ENCODE measurements at places on chromosomes 1 and 21. TPM values are rescaled to one million over a fixed set of nuclear protein-coding genes. Genes with fewer than 3 reads are reported as not detected.

The ARTN gene
- total RNA-seq = 11.1 TPM

The CEP104 gene
- 45.6 TPM for total RNA-seq

DNA sequence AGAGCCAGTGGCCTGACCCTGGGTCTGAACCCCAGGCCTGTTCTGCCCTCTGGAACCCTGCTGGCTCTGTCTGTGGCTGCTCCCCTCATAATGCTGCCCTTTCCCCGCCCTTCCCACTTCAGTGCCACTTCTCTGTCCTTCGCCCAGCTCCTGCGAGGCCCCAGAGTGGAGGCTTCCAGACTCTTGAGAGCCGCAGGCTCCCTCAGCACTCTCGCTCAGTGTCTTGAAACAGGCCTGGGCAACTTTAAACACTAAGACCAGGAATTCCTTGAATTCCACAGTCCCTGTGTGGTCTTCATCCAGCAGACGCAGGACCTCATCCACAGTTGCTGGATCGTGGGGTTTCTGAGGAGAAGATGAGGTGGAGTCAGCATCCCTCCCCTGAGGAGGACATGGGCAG lies 3.5 kb downstream of the CRNN start:
- DNase-seq = no peak

DNA sequence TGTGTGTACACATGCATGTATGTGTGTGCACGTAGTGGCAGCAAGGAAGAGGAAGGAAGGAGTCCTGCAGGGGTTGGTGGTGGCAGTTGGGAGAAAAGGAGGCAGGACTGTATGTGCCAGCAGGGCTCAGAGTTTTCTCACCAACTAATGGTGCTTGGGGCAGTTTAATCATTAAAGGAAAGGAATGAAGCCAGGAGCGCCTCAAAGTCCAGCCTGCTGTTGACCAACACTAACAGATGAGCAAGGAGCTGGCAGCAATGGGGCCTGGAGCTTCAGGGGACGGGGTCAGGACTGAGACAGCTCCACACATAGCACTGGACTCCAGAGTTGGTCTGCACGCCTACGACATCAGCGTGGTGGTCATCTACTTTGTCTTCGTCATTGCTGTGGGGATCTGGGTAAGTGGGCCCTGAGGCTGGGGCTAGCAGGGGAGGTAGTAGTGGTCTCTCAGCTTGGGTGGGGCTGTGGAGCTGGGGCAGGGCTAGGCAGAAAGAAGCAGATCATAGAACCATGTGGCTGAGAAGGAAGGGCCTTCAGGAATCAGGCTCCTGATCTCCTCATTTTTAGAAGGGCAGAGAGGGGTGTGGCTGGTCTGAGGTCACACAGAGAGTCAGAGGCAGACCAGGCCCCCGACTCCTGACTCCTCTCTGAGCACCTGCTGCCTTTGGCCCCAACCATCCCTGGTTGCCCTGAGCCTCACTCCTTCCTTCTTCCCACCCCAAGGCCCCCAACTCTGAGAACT lies at the start of gene SLC5A9:
SLC5A9 (plus strand) TSS at position 216 of the 742 bp plus-strand sequence; CDS start at position 237, 21 bp downstream.
- peak; percentile 49 for DNase-seq

DNA sequence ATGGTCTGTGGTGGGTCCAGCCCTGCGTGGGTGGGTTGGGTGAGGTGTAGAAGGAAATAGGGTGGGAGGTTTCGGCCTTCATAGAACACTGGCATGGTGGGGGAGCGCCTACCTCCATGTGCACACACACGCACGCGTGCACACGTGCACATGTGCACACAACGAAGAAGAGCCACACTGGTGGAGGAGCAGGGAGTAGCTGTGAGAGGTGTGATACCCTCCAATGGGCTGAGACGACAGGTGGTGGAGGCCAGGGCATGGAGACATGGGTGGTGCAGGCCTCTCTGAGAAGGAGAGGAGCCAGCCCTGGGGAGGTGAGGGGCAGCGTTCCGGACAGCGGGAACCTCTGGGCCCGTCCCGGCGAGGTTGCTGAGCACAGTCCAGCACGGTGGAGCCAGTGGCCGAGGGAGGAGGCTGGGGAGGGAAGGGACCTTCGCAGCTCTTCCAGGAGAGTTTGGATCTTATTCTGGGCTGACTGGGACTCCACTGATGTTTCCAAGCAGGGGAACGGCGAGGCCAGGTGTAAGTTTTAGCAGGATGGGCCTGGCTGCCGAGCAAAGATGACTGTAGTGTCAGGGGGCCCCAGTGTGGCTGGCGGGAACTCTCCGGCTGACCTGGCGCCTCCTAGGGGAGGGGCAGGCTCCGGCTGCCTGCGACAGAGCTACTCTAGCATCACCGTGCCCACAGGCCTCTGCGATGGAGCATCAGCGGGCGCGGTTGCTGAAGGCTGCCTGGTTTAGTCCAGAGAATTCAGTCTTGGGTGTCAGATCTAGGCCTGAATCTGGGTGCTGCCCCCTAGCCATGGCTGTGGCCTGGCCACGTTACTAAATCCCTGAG lies 107.2 kb downstream of the ARHGEF10L start:
- DNase-seq = no peak

The SELP gene
- 1.5 TPM for total RNA-seq

- DNase-seq = no peak
Measured at GRCh38 chr1:183723571-183723970, 70.5 kb upstream of the APOBEC4 start.

DNA sequence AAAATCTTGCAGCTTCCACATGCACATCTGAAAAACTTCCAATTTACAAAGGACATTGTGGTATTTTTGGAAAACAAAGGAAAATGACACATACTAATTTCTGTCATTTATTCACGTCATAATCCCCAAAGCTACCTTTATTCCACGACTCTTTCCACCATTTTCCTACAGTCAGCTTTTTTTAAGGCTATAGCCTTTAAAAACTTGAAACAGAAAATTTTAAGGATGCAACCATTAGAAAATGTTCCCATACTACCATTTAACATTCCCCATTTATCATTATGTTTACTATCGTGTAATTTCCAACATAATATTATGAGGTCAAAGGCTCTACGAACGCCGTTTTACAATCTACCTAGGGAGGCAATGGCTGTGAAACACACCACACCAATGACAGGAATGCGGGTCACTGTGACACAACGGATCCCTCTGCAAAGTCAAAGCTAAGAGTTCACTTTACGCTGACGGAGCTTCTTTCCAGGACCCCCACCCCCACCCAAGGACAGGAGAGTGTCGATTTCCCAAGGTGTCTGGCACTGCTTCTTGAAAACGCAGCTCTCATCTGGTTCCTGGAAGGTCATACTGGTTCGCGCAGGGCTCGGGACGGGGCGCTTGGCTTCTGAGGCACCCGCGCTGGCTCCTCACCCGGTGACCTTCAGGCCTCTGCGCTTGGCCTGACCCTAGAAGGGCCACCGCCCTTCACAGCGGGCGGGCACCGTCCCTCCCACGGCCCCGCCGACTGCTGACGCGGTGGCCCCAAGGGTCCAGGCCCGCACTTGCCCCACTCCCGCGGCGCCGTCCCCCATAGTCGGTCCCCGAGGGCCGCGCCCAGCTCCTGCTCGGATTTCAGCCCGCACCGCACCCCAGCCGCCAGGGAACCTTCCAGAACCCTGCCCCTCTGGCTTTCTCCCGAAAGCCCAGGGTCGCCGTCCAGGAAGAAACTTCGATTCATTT lies 50.5 kb upstream of the ATF3 start:
- DNase-seq = peak; percentile 67

DNA sequence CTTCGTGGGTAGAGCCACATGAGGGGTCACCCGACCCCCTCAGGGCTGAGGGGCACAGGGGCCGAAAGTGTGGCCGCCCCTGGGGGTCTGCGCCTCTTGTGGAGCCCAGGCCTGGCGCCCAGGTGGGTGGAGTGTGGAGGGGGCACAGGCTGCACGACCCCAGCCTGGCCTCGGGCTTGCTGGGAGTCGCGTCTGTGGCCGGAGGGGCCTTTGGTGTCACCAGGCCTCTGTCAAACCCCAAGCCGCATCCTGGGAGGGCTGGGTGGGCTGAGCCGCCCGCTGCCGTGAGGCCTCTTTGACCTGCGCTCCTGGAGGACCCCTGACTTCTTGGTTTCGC lies 60.7 kb downstream of the FAAP20 start:
- DNase-seq = no peak

The NBPF10 gene
- total RNA-seq = 2.4 TPM

DNA sequence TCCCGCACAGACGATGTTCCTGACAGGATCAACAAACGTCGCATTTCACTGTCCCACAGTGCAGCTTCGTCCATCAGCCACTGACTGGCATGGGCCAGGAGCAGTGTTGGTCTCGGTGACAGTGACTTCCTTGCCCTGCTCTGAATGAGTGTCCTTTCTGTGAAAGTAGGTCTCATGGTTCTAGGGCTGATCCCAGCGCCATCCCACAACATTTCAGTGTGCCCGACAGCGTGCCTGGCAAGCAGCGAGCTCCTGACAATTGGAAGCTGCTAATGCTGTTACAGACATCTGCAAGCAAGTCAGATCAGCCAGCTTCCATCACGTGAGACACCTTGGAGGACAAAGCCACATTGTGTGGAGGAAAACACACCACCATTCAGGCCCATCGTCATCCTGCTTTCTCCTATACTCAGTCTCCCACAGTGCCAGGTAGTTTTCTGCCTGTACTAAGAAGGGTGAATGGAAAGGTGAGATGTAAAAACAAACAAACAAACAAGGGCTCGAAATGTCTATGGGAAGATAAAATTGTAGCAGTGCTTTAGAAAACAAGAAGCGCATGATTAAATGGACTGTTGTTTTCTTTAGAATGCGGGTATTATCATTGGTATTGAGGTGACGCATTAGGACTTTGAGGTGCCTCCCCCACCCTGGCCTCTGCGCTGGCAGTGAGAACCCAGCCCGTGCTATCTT lies 21.9 kb downstream of the ERRFI1 start:
- DNase-seq = no peak

The GUCA2A gene
- total RNA-seq = 1,178 TPM

DNA sequence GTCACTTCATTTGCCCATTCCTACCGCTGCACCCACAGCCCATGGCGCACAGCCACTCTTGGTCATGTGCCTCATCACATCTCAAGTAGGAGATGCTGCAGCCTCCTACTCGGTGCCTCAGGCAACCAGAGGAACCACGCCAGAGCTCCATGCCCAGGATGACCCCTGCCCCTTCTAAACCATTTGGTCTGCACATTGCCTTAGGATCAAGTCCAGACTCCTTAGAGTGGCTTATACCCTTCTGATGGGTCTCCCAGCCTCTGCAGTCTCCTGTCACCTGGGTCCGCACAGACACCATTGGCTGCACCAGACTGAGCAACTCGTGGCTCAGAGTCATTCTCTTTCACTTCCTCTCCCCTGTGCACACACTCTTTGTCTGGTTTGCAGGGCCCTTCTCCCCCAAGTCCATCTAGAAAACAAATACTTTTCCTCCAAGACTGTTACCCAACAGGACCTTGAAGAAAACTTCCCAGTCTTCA lies 2.2 kb upstream of the ADORA3 start:
- no peak for DNase-seq

The MPL gene
- total RNA-seq = not detected

- no peak for DNase-seq
Measured at GRCh38 chr1:157540852-157541251, 11.5 kb downstream of the FCRL5 start.

The ADAMTS5 gene
- total RNA-seq = 2.6 TPM

The CYP4Z1 gene
- total RNA-seq = 0.14 TPM

The LRRC71 gene
- total RNA-seq = not detected

The UQCRHL gene
- total RNA-seq = 2.2 TPM

- no peak for DNase-seq
Measured at GRCh38 chr1:232282498-232282897, 347.4 kb downstream of the SIPA1L2 start.

DNA sequence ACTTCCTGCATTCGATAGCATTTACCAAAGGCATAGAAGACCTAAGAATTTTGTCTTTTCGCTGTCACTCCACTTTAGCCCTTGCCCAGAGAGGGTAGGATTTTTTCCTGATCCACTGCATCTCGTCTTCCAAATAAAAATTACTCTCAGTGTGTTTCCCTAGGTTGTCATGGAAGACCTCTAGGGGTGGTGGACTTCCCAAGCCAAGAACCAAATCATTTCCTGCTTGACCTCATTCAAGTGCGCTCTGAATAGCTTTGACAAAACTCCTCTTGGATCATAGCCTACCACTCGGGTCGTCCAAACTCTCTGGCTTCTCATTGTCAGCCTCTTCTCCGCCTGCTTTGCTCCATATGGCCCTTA lies 431 bp upstream of the C1orf52 start:
- DNase-seq = no peak

The PTAFR gene
- total RNA-seq = 3.7 TPM

- DNase-seq = no peak
Measured at GRCh38 chr1:1331068-1331965, at the start of gene TAS1R3. TSS of gene TAS1R3 (plus strand) at chr1:1331280. CDS start at chr1:1331346, 66 bp downstream.

- DNase-seq = no peak
Measured at GRCh38 chr1:43531107-43531905, 623 bp downstream of the PTPRF start.

The SYPL2 gene
- 0.87 TPM for total RNA-seq

The C8B gene
- not detected for total RNA-seq

DNA sequence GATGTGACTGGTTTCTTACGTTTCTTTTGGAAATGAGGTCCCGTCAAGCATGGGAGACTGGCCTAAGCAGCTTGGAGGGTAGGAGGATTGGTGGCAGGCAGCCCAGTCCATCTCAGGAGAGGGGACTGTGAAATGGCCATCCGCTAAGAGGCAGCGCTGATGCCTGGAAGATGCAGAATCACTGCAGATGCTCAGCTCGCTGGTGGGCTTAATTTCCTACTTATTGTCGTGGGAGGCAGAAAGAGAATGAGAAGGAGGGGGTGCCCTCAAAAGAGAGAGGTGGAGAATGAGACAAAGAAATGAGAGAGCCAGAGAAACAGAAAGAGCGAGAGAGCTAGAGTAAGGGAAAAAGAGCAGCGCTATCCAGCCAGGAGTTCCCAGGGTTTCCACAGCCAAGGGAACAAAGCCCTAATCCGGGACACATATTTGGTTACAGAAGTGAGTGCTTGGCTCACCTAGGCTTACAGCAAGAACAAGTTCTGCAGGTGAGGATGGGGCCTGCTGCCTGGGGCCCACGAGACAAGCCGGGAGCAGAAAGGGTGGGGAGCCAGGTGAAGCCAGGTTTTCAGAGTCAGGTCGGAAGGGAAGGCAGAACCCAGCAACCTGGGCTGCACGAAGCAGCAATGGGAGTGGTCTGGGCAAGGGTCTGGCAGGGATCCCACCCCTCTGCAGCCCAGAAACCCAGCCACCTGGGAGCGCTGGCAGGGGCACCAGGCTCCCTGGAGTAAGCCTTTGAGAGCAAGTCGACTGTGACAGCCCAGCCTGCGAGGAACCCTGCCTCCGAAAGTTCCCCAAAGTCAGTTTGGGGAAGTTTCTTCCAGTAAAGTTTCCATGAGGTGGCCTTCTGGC lies 5.8 kb downstream of the ECE1 start:
- no peak for DNase-seq

DNA sequence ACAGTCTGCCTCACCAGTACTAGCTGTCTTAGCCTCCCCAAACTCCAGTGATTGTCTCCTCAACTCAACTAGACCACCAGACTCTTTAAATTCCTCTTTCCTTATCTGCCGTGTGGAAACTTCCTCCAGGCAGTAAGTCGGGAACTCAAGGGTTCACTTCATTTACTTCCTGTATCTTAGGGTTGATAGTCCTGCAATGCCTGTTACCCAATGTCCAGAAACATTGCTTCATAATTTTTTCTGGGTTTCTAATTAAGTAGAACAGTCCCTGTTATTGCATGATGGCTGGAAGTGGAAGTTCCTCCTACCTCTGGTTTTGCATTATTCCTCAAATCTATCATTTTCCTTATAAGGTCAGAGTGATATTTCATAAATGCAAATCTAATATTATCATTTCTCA lies 60.8 kb upstream of the RNF11 start:
- no peak for DNase-seq

The HRNR gene
- total RNA-seq = not detected
